ENCODE measurements at places on chromosomes 3 and 15.

DNA sequence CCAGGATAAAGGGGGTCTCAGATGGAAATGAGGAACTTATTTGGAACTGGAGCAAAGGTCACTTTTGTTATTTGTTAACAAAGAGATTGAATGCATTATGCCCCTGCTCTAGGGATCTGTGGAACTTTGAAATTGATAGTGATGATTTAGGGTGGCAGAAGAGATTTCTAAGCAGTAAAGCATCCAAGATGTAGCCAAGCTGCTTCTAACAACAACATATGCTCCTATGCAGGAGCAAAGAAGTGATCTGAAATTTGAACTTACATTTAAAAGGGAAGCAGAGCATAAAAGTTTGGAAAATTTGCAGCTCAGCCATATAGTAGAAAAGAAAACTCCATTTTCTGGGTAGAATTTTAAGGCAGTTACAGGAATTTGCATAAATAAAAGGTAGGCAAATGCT lies 30.3 kb upstream of the CCDC50 start:
- no peak for DNase-seq

- peak; percentile 5 for DNase-seq
Observed at GRCh38 chr3:42711491-42712343, 9.1 kb upstream of the HHATL start.

GRCh38 chr3:87422333-87422732 lies 145.9 kb upstream of the POU1F1 start:
- DNase-seq: no peak

- DNase-seq: no peak
Observed at GRCh38 chr15:101013201-101013550, 94.0 kb downstream of the LRRK1 start.

DNA sequence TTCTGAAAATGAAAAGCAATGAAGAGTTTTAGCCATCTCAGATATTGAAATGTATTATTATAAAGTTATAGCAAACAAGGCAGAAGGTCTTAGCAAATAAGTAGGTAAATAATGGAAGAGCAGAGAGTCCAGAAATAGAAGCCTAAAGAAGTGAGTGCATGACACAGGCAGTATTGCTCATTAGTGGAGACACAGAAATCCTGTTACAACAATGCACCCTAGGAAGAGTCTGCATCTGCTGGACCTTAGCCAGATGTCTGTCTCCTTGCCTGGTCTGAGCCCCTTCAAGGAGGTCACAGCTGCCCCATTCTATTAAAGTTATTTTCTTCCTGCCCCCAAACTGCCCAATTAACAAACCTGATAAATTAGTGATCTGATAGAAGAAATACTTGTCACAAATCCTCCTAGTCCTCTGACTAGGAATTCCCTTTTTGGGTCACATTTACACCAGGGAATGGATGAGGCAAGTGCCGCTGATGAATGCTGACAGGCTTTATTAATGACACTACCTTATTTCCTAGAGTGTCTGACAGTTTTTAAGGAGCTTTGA lies 51.9 kb downstream of the HOMER2 start:
- DNase-seq: no peak

- no peak for DNase-seq
Observed at GRCh38 chr3:141994856-141995255, 118.4 kb downstream of the ATP1B3 start.

GRCh38 chr3:9198899-9199335 lies 50.5 kb downstream of the SRGAP3 start:
- DNase-seq: no peak

GRCh38 chr3:177279118-177279815 lies 82.0 kb upstream of the TBL1XR1 start:
- DNase-seq: no peak

- DNase-seq: no peak
Observed at GRCh38 chr3:169836078-169836941, 23.6 kb upstream of the LRRC34 start.

DNA sequence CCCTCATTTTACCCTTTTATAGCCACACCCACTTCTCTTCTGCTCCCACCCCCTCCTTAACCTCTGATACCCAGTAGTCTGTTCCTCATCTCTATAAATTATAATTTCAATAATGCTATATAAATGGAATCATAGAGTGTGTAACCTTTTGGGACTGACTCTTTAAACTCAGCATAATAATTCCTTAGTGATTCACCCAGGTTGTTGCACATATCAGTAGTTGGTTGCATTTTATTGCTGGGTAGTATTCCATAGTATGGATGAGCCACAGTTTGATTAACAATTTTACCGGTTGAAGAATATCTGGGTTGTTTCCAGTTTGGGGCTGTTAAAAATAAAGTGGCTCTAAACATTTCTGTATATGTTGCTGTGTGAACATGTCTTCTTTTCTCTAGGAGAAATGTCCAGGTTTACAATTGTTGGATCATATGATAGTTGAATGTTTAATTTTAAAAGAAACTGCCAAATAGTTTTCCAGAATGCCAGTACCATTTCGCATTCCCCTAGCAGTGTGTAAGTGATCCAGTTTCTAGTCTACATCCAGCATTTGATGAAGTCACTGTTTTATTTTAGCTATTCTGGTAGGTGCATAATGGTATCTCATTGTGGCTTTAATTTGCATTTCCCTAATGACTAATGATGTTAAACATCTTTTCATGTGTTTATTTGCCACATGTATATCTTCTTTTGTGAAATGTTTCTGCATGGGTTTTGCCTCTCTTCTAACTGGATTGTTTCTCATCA lies 68.5 kb downstream of the VPS8 start:
- peak; percentile 7 for DNase-seq

- peak; percentile 79 for DNase-seq
Observed at GRCh38 chr15:100726421-100727190, 124.2 kb downstream of the ASB7 start.

- no peak for DNase-seq
Observed at GRCh38 chr3:79672731-79673130, 95.1 kb downstream of the ROBO1 start.

DNA sequence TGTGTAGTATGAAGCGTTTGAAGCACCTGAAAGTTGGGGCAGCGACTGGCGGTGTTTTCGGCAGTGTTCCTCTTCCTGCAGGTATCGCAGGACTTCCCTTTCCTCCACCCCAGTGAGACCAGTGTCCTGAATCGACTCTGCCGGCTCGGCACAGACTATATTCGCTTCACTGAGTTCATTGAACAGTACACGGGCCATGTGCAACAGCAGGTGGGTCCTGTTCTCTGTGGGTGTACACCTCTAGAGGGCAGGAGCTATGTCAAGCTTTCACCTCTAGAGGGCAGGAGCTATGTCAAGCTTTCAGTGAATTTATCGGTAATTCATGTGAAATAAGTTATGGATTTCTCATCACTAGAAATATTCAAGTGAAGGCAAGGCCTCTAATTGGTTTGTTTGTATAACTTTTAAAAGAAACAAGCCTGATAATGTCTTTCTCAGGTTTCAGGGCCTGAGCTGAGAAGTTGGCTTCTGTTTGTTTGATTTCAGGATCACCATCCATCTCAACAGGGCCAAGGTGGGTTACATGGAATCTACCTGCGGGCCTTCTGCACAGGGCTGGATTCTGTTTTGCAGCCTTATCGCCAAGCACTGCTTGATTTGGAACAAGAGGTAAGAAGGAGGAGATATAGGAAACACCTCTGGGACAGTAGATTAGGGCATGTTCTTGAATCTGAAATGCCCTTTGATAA lies 5.3 kb downstream of the TUBGCP4 start:
- DNase-seq: peak; percentile 45

GRCh38 chr15:85004550-85004949 lies 22.9 kb downstream of the PDE8A start:
- DNase-seq: no peak

DNA sequence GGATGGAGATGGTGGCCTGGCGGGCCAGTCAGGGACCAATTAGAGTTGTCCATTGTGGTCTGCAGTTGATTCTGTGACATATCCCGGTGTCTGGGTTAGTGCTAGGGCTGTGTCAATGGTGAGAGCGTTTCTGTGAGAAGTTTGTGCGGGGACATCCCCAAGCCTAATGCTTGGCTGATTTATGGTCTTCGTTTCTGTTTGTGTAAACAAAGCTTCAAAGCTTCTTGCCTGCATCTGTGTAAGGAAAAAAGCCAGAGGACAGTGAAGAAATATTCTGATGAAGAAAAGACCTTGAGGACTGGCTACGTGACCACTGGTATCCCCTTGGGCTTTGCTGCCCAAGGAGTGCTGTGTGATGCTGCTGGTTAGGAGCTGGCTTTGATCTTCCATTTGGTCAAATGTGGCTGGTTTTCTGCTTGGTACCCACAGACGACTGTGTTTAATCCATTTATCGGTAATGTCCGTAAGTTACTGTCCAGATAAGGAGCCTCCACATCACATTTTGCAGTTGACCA lies 74.6 kb upstream of the LRTM1 start:
- no peak for DNase-seq

GRCh38 chr3:171307046-171307585 lies 153.1 kb downstream of the TNIK start:
- no peak for DNase-seq

DNA sequence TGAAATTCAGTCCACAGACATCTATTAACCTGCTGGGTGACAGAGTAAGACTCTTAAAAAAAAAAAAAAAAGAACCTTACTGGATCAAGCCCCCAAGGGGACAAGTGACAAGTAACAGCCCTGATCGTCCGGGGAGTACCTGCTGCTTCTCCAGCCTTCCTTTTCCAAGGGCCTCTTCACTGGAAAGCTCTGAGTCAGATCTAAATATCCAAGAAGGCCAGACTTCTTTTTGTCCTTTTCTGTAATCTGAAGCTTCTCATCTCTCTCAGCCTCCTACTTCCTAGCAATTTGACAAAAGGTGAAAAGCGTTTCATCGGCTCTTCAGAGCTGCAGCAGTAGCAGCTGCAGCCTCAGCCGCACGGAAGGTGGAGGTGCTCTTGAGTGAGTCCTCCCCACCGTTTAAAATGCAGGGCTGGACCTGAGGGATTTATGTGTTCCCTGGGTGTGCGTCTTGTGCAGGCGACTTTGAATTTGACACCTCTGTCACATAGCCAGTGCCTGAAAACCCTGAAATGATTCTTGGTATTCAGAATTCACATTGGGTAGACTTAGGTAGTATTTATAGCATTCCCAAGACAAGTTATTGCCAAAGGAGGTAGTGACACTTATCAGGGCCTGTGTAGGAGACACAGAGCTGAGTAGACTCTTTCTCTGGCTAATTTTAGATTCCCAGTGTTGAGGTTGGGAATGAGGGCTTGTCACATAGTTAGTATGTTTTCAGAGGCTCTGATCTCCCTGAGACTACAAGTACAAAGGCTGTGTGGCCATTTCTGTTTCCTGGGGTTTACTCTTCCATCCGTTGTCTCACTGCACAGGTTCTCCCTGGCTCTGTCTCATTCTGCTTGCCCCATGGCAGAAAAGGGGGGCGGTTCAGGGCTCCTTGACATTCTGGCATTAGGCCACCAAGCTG lies 291.2 kb upstream of the C2CD4B start:
- no peak for DNase-seq

GRCh38 chr3:111882799-111883198 lies 23.7 kb downstream of the PHLDB2 start:
- no peak for DNase-seq

DNA sequence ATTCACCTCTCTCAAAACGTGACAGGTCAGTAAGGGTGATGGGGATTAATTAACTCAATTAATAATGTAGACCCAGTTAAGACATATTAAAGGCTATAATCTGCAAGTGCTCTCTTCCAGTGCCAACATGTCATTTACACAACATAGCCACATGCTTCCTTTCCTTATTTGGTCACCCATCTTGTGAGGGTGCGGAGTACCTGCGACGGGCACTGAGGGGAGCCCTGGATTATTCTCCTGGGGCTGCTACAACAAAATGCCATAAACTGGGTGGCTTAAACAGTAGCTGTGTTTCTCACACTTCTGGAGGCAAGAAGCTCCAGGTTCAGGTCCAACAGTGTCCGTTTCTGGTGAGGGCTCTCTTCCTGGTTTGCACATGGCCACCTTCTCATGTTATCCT lies 157.4 kb upstream of the LRTM1 start:
- no peak for DNase-seq

DNA sequence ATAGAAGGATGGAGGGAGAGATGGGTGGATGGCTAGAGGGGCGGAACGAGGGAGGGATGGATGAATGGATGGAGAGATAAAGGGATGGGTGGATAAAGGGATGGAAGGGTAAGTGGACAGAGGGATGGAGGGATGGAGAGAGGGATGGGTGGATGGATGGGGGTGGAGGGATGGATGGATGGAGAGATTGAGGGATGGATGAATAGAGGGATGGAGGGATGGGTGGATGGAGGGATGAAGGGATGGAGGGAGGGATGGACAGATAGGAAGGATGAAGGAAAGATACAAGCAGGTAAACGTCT lies 313.3 kb downstream of the UACA start:
- no peak for DNase-seq

DNA sequence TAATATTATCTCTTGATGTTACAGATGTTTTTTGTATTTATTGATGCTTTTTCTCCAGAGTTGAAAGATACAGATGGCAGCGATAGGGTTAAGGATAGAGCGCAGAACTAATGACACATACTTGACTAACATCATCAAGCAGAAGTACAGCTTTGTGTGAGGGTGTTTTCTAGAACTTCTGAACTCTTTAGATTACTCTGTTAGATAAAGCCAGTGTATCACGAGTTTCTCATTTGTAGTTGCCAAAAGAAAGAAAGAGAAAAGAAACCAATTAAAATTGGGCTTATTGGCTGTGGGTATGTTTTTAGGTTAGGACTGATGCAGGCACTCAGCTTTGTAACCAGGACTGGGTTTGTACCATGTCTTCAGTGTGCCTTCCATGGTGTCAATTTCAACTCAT lies 6.6 kb upstream of the GPR171 start:
- DNase-seq: no peak
